Renal cortex interstitium (tissue), 15 donors: ENCODE measurements at places on chromosomes 2 and 18. TPM values are rescaled to one million over a fixed set of nuclear protein-coding genes. Genes with fewer than 3 reads are reported as not detected.

CHAC2 gene
- 5.5 TPM for polyA plus RNA-seq

KIAA2012 gene
- polyA plus RNA-seq: 0.10 TPM

ECEL1 gene
- 21.4 TPM for polyA plus RNA-seq

LCT gene
- polyA plus RNA-seq: 0.05 TPM

DUSP2 gene
- 8.9 TPM for polyA plus RNA-seq

FSIP2 gene
- 2.1 TPM for polyA plus RNA-seq

DNMT3A gene
- 86.6 TPM for polyA plus RNA-seq

PNO1 gene
- polyA plus RNA-seq: 16.3 TPM

TDRD15 gene
- polyA plus RNA-seq: not detected

CD226 gene
- polyA plus RNA-seq: 2.9 TPM

STK11IP gene
- 33.9 TPM for polyA plus RNA-seq

SKOR2 gene
- polyA plus RNA-seq: not detected

CPS1 gene
- polyA plus RNA-seq: 3.8 TPM

DSG4 gene
- not detected for polyA plus RNA-seq
